H1 (cell line): ENCODE measurements at places on chromosomes 5 and 9. TPM values are rescaled to one million over a fixed set of nuclear protein-coding genes. Genes with fewer than 3 reads are reported as not detected.

GRCh38 chr9:69295872-69296552, 29.0 kb upstream of the ENTREP1 start:
- no peaks in the 10 kb centered on the region for H3K36me3 ChIP-seq
- no peak for DNase-seq
- no peaks in the 10 kb centered on the region for H3K27me3 ChIP-seq
- H3K27ac ChIP-seq, result no peak overlapping the region
- H3K4me1 ChIP-seq, result no peaks in the 10 kb centered on the region

Gene SYK
- polyA plus RNA-seq, result 1.5 and 1.9 TPM in 2 replicates

Gene KCNV2
- polyA plus RNA-seq, result not detected in 2 replicates

Gene TMEM171
- polyA plus RNA-seq, result 2.2 and 3.2 TPM in 2 replicates

Gene SPOCK1
- polyA plus RNA-seq, result 6.9 and 7.3 TPM in 2 replicates

DNA sequence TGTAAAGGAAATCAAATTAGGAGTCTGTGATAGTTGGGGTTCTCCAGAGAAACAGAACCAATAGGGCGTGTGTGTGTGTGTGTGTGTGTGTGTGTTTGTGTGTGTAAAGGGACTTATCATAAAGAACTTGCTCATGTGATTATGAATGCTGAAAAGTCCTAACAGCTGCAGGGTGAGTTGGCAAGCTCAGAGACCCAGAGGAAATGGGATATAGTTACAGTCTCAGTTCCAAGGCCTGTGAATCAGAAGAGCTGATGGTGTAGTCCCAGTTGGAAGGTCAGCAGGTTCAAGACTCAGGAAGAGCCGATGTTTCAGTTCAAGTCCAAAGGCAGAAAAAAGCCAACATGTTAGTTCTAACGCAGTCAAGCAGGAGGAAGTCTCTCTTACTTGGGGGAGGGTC, 214.2 kb downstream of the ELAVL2 start:
- H3K36me3 ChIP-seq, result peaks cover 18% of the 10 kb centered on the region
- H3K27ac ChIP-seq, result no peak overlapping the region
- DNase-seq, result no peak

DNA sequence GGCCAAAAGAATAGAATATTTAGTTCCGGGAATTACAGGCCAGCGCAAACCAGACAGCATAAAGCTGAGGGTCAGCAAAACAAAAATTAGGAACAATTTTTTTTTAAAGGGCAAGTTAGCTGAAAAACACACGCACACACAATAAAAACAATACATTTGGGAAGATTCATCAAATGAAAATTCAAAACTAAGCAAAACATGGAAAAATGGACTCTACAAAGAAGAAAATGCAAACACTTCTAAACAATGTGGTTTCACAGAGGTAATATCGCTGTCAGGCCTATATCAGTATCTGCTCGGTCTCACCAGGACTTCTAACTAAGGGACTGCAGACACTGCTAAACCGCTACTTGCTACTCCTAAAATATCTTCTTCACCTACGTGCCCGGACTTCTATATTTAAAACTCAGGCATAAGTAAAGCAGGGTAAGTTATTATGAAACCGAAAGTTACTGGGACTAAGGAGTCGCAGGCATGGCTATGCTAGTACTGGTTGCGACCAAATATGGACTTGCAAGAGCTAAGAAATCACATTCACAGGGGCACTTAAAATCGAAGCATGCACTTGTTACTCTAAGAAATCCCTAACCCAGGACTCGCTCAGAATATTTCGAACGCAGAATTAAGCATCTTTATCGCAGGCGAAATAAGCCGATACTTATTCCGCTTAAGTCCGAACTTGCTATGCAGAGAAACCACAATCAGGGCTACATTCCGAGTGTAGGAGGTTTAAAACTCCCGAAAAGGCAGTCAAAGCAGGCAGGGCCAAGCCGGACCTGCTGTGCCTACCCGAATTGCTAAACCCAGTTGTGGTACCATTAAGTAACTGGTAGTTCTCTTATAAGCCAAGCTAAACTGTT, 2.3 kb downstream of the ANXA2R start:
- peaks cover 87% of the 10 kb centered on the region for H3K27me3 ChIP-seq
- peaks cover 31% of the 10 kb centered on the region for H3K4me1 ChIP-seq
- no peak overlapping the region for H3K27ac ChIP-seq
- H3K4me3 ChIP-seq, result no peak overlapping the region

- peak overlapping the region; percentile 59; the same call in 1 of the 2 replicates for H3K27ac ChIP-seq
- peak overlapping the region; percentile 58 for H3K4me3 ChIP-seq
- no peaks in the 10 kb centered on the region for H3K27me3 ChIP-seq
- no peak for DNase-seq
- peaks cover 6% of the 10 kb centered on the region; the same call in 1 of the 2 replicates for H3K4me1 ChIP-seq
- no peaks in the 10 kb centered on the region for H3K36me3 ChIP-seq
Observed at GRCh38 chr9:135647884-135648283, 8.5 kb upstream of the GLT6D1 start.

DNA sequence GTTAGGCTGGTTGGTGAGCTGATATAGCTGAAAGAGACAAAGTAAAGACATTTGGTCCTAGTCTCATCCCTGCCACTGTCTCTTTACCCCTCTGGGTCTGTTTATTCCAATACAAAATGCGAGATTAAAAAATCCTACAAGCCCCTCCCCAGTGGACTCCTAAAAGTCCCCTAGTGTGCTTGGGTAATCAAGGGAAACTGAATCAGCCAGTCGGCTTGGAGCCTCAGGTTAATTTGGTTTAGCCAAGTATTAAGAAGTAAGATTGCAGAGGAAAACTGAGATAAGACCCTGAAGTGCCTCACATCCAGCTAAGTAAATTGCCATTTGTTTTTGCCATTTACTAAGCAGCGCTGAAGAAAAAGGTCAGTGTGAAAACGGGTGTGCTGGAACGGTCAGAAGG, 10.4 kb downstream of the NIM1K start:
- no peaks in the 10 kb centered on the region for H3K27me3 ChIP-seq
- no peak for DNase-seq
- H3K36me3 ChIP-seq, result no peaks in the 10 kb centered on the region
- no peak overlapping the region for H3K4me3 ChIP-seq
- no peak overlapping the region for H3K27ac ChIP-seq
